ENCODE measurements at places on chromosomes 1 and 21.

GRCh38 chr1:162147760-162148159, 78.3 kb downstream of the NOS1AP start:
- DNase-seq, result no peak

DNA sequence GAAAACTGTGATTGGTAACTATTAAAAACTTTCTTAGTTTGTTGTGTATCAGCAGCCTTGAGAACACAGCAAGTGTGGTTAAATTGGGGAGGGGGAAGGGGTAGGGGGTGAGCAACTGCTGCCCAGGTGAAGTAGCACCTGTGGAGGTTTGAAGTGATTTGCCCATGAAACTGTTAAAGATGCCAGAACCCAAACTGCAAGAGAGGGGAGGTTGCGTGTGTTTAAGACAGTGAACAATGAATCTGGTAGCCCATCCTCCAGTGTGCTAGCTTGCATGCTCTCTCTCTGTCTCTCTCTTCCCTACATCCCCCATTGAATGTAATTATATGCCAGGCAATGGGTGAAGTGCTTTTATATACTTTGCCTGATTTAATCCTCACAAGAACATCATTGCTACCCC, 154.7 kb downstream of the RUNX1 start:
- no peak for DNase-seq

- no peak for DNase-seq
These were observed 53.9 kb downstream of the SPSB1 start for GRCh38 chr1:9346566-9346965.

GRCh38 chr1:30811187-30811586, 53.6 kb upstream of the LAPTM5 start:
- DNase-seq, result no peak
